Endothelial cell of umbilical vein (primary cell): ENCODE measurements at places on chromosomes 3 and 15.

DNA sequence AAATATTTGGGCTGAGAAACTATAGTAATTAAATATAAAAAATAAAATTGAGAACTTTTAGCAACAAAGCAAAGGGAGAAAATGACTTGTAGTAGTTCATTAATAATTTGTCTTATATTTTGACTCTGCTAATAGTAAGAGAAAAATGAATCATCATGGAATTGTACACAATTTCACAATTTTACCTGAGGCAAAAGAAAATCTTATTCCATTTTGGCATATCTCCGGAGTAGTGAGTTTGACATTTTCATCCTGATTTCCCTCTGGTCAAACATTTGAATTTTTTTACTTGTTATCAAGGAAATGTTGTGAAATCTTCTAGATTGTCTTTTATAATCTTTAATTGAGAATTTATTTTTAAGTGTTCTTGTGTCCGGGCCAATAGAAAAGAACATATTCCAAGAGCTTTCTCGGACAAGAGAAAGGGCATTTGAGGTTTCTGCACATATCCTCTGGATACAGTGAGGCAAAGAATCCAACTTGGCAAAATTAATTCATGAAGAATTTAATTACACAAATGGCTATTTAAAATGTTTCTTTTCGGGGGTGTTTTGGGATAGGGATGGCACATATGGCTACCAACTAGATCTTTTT lies 89.3 kb upstream of the IGSF10 start:
- no peak overlapping the region for H3K4me3 ChIP-seq
- no peaks in the 10 kb centered on the region for H3K36me3 ChIP-seq
- H3K27me3 ChIP-seq, result no peaks in the 10 kb centered on the region

DNA sequence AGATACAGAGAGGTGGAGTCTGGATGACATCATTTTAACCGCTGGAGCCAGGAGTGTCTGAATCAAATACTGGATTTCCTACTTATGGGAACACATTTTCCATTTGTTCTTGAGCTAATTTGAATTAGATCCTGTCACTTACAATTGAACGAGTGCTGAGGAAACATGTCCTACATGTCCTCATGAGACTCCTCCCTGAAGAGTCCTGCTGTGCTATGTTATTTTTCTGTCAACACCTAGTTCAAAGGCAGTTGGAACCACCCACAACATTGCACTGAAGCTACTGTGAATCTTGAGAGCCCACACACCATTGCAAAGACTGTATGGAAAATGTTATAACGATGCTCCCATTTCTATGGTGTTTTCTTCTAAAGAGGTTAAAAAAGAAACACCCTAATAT lies 123.5 kb upstream of the CRBN start:
- no peaks in the 10 kb centered on the region for H3K4me1 ChIP-seq
- DNase-seq, result no peak
- H3K36me3 ChIP-seq, result no peaks in the 10 kb centered on the region
- H3K27me3 ChIP-seq, result no peaks in the 10 kb centered on the region

DNA sequence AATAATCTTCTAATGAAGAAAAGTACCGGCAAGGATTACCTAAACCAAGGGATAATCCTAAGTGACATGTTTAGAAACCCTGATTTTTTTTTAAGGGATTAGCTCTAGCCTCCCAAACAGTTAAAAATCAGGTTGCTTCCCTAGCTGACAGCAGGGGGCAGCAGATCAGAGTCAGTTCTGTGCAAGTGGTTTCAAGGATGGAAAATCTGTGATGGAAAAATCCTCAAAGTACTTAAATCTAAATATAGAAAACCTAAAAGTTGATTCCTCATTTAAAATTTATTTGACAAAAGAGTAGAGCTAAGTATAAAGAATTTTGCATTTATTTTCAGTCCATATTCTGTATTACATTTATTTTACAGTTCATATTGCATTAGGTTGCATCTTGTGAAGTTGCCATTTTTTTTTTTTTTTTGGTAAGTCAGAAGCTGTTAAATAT lies 107.6 kb downstream of the PEX5L start:
- H3K27ac ChIP-seq, result no peak overlapping the region
- no peaks in the 10 kb centered on the region for H3K4me1 ChIP-seq
- DNase-seq, result peak; percentile 52
- no peaks in the 10 kb centered on the region for H3K36me3 ChIP-seq

GRCh38 chr3:185959609-185960521 lies 22.1 kb upstream of the TRA2B start:
- peak; percentile 7 for DNase-seq
- H3K36me3 ChIP-seq, result no peaks in the 10 kb centered on the region
- H3K27me3 ChIP-seq, result peaks cover 2% of the 10 kb centered on the region
- peak overlapping the region; percentile 44 for H3K27ac ChIP-seq

- no peak overlapping the region for H3K27ac ChIP-seq
- no peaks in the 10 kb centered on the region for H3K4me1 ChIP-seq
- H3K27me3 ChIP-seq, result peaks cover 4% of the 10 kb centered on the region
These were observed 16.3 kb downstream of the CCDC13 start for GRCh38 chr3:42756681-42757213.

DNA sequence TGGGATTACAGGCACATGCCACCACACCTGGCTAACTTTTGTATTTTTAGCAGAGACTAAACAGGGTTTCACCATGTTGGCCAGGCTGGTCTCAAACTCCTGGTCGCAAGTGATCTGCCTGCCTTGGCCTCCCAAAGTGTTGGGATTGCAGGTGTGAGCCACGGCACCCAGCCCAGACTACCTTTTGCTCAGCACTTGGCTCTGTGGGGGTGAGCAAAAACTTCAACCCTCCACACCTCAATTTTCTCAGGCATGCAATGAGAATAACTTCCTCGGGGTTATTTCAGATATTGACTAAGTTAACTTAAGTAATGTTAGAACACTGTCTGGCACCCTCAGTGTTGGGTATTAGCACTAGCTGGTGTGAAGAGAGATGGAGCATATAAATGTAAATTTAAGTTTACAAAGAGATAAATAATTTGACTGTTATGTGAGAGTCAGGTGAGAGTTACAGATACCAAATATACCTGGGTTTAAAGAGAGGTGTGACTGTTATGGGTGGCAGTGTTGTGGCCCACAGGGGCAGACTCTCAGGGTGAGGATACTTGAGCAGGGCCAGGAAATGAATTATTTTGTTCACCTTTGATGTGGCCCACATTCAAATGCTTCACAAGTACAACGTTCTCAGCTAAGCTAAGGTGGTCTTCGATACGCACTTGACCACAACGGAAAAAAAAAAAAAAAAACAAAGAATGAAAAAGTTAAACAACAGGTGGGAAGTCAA lies 29.0 kb downstream of the CPOX start:
- peaks cover 12% of the 10 kb centered on the region for H3K27me3 ChIP-seq
- no peak overlapping the region for H3K27ac ChIP-seq
- no peak for DNase-seq

- no peaks in the 10 kb centered on the region for H3K36me3 ChIP-seq
- no peaks in the 10 kb centered on the region for H3K4me1 ChIP-seq
- H3K27ac ChIP-seq, result no peak overlapping the region
- no peak overlapping the region for H3K4me3 ChIP-seq
- DNase-seq, result no peak
- no peaks in the 10 kb centered on the region for H3K27me3 ChIP-seq
These were observed 172.2 kb upstream of the ICE2 start for GRCh38 chr15:60651101-60651500.

GRCh38 chr3:50128001-50128400 lies 27.1 kb upstream of the SEMA3F start:
- H3K36me3 ChIP-seq, result no peaks in the 10 kb centered on the region
- no peaks in the 10 kb centered on the region for H3K27me3 ChIP-seq
- H3K27ac ChIP-seq, result no peak overlapping the region
- DNase-seq, result no peak
